ENCODE measurements at places on chromosomes 6 and 20.

DNA sequence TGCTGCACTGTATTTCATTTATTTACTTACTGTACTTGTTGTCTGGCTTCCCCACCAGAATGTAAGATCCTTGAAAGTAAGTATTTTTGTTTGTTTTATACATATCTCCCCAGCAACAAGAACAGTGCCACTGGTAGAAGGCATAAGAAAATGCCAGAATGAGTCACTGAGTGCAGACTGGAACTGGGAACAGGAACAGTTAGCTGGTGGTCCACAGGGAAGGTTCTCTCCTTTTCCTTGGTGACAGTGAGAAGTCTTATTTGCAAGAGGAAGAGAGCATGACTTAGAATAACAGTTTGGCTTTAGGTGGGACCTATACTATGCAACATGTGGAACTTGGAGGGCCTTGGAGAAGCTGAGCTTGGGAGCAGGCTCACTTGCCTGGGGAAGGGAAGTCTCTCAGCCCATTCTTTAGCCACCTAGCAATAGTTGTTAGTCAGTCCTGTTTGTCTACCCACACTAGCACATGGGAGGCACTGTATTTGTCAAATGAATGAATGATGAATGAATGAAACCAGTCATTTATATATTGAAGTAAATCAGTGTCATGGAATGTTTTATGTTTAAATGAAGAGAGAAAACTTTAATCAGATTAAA lies 203.5 kb downstream of the KCNQ5 start:
- DNase-seq, result no peak

- no peak for DNase-seq
These were observed 6.6 kb downstream of the TRIM15 start for GRCh38 chr6:30169658-30170614.

DNA sequence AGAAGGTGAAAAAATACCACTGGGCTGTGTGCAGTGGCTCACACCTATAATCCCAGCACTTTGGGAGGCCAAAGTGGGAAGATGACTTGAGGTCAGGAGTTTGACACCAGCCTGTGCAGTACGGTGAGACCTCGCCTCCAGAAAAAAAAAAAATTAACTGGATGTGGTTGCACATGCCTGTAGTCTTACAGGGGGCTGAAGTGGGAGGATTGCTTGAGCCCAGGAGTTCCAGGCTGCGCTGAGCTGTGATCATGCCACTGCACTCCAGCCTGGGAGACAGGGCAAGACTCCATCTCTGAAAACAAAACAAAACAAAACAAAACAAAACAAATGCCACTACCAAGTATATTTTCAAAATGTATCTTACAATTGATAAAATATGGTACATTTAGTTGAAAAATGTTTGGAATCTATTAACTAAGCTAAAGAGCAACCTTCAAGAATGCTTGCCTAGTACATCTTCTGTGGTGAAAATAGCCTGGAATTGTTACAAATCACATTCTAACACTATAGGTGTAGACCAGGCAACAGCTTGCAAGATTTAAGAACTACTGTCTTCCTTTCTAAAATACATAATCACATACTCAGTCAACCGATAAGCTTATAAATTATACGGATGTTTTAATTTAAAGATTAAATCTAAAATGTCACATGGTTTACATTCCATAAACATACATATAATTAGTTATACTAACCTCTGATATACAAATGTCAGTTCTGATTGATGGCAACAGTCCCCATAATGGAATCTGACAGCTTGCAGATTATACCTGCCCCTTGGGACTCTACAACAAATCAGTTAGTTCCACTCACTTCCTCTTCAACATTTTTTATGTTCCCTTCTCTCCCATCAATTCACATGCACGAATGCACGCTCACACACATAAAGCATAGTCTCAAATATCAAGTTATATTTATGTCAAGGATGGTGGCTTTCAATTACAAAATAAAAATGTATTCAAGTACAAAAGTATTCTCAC lies 150.8 kb downstream of the ASCC3 start:
- DNase-seq, result no peak

DNA sequence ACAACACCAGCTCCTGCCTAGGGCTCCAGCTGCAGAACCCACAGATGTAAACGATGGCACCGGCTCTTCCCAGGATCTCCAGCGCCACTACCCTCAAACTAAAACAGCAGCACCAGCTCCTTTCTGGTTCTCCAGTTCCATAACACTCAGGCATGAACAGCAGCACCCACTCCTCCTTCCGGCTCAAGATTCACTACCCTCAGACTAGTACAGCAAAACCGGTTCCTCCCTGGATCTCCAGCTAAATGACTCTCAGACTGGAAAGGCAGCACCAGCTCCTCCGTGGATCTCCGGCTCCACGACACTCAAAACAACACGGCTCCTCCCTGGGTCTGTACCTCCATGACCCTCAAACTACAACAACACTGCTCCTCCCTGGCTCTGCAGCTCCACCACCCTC lies 325.0 kb downstream of the PREX1 start:
- DNase-seq, result no peak

GRCh38 chr6:155493694-155494143 lies 38.1 kb upstream of the NOX3 start:
- no peak for DNase-seq

DNA sequence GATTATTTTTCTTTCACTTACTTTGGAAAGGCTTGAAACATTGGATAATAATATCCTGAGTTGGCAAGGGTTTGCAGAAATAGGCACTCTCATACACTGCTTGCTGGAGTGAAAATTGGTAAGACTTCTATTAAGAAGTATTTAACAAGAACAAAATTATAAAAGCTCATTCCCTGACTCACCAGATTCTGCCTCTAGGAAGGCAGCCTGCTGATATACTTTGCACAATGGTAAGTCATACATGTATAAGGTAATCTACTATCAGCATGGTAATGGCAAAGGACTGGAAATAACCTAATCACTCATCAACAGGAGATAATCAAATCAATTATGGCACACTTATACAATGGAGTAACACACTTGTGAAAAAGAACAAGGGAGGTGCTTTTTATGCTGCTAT lies 85.8 kb downstream of the PLCG1 start:
- no peak for DNase-seq

DNA sequence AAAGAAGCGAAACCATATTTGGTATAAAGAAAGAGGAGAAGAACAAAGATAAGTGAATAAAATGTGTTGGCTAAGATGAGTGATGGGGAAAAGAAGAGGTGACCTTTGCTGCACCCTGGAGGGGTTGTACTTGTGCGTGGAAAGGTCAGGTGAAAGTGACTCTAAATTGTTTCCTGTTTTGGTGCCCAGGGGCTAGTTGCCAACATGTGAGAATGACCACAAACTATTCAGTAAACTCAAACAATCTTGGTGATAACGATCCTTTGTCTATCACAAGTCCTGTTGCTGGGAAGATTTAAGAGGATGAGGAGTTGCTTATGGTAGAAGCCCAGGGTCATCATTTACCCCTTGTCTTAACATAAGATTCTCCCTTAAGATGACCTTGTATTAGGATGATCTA lies 57.9 kb downstream of the ADGRF5 start:
- no peak for DNase-seq

- DNase-seq, result no peak
These were observed 128.1 kb upstream of the AKAP12 start for GRCh38 chr6:151111670-151112069.

- DNase-seq, result no peak
These were observed at the start of gene PSORS1C1 for GRCh38 chr6:31114541-31114878. Gene PSORS1C1 (plus strand): TSS chr6:31114800. CDS start chr6:31129633, 14,833 bp downstream.

- no peak for DNase-seq
These were observed 18.5 kb downstream of the POM121L2 start for GRCh38 chr6:27293436-27294098.

DNA sequence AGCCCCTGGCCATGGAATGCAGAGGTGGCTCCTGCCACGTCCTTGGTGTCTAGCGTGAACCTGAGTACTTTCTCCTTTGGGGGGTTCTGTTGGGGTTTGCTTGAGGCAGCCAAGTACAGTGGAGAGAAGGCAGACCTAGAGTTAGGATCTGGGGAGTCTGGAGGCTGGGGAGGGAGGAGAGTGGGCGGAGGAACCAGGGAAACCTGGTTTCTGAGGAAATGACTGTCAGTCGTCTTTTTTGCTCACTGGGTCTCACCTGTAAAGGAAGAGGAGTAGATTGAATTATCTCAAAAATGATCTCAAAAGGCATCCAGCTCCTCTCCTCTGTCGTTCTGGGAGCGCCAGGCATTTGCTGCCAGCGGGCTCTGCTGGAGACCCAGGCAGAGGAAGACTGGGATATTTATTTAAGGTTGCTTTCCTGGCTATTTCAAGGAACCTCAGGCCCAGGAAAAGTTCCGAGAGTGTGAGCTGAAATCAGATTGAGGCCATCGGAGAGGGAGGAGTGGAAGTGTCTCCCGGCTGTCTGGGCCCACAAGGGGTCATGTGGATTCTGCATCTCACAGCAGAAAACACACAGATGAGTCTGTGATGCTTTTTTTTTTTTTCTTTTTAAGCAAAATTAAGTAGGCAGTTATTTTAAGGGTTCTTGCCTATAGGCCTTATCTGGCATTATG lies 16.1 kb downstream of the EPB41L1 start:
- DNase-seq, result no peak

DNA sequence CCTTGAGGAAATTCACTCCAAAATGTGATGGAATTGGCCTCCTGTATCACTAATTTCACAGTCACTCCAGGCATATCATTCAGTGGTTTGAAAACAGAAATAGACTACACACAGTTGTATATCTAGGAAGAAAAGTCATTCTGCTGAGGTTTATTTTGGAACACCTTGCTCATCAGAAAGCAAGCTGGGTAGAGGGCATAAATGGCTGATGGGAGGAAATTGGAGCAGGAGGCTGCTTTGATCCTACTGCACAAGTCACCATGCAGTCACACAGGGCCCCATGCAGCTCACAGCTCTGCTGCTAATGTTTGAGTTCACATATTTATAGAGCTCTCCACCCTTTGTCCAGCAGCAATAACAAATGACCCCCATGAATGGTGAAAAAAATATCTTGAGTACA lies 12.3 kb downstream of the NHLRC1 start:
- no peak for DNase-seq

GRCh38 chr6:16697437-16698161 lies 63.7 kb downstream of the ATXN1 start:
- no peak for DNase-seq
